Stimulated activated CD8-positive, alpha-beta memory T cell treated with anti-CD3 and anti-CD28 coated beads, Interleukin-15, amount 100 ng/mL, for 1 hour (primary cell): ENCODE measurements at places on chromosomes 3 and 15.

- DNase-seq = no peak
These were observed 27.8 kb downstream of the GAP43 start for GRCh38 chr3:115651087-115651486.

- DNase-seq = no peak
These were observed 3.2 kb downstream of the TYRO3 start for GRCh38 chr15:41562244-41562643.

DNA sequence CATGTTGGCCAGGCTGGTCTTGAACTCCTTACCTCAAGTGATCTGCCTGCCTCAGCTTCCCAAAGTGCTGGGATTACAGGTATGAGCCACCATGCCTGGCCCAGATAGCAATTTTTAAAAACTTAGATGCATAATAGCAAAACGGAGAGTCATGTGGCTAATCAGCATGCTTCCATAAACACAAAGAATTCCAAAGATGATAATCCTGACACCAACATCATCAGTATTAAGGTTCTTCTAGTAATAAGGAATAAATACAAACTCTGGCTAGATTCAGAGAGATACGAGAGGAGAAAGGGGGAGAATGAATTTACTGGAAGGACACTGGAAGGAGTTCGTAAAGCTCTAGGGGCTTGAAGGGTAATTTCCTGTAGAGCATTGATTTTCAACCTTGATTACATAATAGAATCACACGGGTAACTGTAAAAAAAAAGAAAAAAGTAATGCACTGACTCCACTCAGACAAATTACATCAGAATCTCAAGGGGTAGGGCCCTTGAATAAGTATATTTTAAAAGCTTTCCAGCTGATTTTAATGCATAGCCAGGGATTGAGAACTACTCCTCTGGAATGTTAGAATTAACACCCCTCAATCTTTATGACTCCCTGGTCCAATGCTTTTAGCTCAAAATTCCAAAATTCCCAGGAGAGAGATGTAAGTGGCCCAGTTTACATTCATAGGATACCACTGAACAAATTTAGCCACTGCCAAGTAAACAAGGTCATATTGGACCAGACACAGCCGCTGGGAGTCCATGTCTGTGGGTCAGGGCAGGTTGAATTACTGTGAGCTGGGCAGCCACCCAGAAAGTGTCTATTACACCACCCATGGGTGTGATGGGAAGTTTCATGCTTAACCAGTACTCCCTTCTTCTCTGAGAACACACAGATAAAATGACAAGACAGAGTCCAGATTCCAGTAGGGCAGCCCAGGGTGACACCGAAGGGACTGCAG lies 243.9 kb downstream of the TBL1XR1 start:
- no peak for DNase-seq

- DNase-seq = no peak
These were observed 111.3 kb downstream of the MEGF11 start for GRCh38 chr15:66142285-66142684.

DNA sequence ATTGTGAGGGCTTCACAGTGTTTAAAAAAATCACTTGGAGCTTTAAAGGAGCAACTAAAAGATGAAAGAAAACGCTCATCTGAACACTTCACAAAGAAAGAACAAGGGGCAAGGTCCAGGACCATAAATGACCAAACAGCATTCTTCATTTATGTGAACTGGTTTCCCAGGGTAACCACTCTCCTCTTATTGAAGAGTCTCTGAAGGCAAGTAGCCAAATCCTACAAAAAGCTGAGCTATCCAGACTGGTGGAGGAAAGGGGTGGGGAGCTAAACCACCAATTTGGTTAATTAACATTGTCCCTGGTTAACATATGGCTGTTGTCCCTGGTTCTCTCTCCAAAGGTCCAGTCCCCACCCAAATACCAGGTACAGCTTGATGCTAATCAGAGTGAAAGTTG lies 58.1 kb downstream of the OSBPL10 start:
- no peak for DNase-seq

- DNase-seq = no peak
These were observed 124.8 kb downstream of the DMXL2 start for GRCh38 chr15:51497806-51498205.

GRCh38 chr3:77001062-77001701 lies 38.7 kb upstream of the ROBO2 start:
- no peak for DNase-seq

GRCh38 chr3:194775266-194775665 lies 89.6 kb downstream of the FAM43A start:
- no peak for DNase-seq

GRCh38 chr3:69665026-69665737 lies 74.1 kb upstream of the MITF start:
- DNase-seq = no peak

- no peak for DNase-seq
These were observed 43.9 kb downstream of the PTPN23 start for GRCh38 chr3:47424434-47425382.

- no peak for DNase-seq
These were observed 65.6 kb upstream of the OXTR start for GRCh38 chr3:8834974-8835373.

DNA sequence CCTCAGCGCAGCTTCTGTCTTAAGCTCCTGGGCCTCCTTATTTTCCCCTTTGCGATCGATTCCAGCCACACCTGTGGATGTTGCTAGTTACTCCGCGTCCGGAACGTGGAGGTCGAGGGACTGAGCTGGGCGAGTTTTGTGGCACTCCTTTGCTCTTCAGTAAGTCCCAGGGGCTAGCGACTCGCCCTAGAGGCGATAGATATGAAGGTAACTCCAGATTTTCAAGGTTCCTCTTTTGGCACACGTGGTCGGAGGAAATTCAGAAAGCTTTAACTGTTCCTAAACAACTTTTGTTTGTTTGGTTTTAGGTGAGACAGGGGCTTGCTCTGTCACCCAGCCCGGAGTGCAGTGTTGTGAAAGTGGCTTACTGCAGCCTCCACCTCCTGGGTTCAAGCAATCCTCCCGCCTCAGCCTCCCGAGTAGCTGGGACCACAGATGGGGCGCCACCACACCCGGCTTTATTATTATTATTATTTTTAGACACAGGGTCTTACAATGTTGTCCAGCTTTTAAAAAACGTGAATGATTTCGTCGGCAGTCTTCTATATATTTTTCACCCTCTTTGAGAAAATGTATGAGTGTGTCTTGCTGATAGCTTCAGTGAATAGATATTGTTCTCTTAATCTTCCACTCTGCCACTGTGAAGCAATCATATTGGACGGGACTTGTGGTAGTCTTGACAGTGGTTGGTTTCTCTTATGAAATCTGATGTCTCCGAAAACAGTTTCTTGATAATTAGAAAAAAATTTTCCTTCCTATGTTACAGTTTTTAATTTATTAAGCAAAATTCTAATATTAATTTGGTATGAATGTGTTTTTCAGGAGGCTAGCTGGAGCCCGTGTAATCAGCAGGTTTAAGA lies 785 bp downstream of the MFSD1 start:
- no peak for DNase-seq

GRCh38 chr15:40593165-40593564 lies 884 bp upstream of the KNL1 start:
- no peak for DNase-seq

DNA sequence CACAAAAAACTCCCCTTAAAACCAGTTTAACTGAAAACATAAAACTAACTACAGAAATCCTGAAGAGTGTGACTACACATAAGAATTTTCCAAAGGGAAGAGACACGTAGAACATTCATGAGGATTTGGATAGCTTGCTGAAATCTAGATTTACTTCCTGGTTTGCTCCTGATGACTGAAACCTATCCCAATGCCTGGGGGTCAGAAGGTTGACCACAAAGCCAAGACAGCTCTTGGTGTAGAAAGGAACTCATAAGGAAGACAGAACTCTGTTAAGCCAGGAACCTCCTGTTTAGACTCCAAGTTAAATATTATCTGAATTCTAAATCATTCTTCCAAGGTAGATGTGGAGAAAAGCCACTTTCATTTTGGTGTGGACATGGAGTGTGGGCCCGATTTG lies 92.8 kb downstream of the TFG start:
- no peak for DNase-seq

- DNase-seq = no peak
These were observed 200.0 kb upstream of the CFAP20DC start for GRCh38 chr3:59249698-59250361.

- DNase-seq = no peak
These were observed 115.0 kb downstream of the NR1D2 start for GRCh38 chr3:24060055-24060454.

DNA sequence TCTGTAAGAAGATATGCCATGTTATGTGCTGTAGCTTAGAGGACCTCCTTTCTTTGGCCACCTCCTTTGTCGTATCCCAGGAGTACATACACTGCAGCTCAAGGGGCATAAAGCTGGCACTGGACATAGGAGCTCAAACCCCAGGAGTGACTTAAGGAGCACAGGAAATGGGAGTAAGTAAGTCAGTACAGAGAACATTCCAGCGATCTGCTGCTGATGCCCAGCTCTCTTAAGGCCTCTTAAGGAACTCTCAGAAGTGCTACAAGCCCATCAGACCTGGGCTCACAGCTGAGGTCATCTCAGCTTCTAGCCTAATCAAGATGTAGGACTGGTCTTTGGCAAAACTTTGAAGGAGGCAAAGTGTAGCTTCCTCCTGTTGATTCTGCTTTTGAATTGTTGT lies 21.6 kb upstream of the ACTL6A start:
- DNase-seq = no peak

GRCh38 chr3:129461461-129462146 lies 21.6 kb downstream of the IFT122 start:
- DNase-seq = no peak

DNA sequence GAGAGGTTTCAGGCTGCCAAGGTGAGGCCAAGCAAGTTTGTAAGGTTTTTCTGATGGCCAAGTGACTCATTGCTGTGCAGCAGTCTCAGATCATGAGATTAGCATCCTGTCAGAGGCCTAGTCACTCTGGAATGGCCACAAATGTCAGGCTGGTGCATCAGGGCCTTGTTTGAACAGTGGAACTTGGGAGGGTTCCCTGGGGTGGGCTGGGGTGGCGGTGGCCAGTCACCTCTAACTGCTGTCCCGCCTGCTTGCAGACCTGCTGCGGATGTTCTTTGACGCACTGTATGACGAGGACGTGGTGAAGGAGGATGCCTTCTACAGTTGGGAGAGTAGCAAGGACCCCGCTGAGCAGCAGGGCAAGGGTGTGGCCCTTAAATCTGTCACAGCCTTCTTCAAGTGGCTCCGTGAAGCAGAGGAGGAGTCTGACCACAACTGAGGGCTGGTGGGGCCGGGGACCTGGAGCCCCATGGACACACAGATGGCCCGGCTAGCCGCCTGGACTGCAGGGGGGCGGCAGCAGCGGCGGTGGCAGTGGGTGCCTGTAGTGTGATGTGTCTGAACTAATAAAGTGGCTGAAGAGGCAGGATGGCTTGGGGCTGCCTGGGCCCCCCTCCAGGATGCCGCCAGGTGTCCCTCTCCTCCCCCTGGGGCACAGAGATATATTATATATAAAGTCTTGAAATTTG lies 2.8 kb upstream of the FAM131A start:
- no peak for DNase-seq

- no peak for DNase-seq
These were observed 124.9 kb downstream of the IQCH start for GRCh38 chr15:67379530-67379929.

DNA sequence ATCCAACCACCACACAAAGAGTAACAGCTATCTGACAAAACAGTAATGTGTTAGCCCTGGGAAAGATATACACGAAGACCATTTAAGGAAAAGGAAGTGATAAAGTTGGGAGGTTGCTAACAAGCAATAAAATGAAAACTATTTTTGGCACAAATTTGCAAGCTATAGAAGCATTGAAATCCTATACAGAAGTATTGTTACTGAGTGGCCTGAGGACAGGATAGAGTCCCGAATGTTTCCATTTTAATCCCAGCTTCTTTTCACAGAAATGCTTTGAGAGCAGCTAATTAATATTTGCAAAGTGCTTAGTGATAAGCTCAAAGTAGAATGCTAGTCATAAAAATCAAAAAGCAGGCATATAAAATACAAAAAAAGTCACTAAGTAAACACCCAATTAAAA lies 51.5 kb downstream of the RAD18 start:
- no peak for DNase-seq

- no peak for DNase-seq
These were observed 236.6 kb upstream of the CTDSPL start for GRCh38 chr3:37625051-37625450.

- DNase-seq = no peak
These were observed 330.1 kb upstream of the TPM1 start for GRCh38 chr15:62712455-62712839.

GRCh38 chr3:186318135-186318534 lies 43.9 kb downstream of the DGKG start:
- DNase-seq = no peak

DNA sequence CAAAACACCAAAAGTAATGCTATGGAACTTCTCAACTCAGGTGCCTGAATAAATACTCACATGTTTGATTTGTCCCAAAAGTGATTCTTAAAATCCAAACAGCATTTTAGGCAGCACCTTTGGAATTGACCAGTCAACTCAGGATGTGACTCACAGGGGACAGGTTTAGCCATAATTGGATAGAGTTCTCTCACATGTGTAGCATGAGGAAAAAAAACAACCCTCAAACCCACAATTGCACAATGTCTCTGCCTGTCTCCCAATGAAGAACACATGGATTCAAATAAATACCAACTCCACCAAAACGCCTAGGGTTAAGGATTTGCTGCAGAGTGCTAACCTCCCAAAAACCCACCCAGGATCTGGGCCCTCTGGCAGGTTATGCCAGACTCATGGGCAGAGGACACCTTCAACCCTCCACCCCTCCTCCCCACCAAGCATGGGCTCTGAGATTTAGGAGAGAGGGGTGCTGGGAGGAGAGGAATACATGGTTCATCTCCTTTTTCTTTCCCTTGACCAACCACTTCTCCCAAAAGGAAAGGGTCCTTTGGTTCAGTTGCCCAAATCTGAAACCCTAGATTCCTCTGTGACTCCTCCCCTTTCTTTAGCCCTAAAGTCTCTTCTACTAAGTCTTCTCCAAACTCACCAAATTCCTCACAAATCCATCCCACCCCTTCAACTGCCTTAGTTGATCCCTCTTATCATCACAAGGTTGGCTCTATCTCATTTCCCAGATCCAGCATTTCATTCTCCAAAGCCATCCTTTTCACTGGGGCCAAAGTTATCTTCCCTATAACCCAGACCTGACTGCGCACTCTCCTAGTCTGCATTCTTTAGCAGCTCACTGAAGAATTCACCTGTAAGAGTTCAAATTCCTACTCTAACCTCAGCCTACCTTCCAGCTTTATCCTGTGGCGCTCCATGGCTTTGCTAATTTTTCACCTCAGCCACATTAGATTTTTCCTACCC lies 7.7 kb downstream of the RYK start:
- DNase-seq = no peak
